ENCODE measurements at places on chromosomes 1 and 21. TPM values are rescaled to one million over a fixed set of nuclear protein-coding genes. Genes with fewer than 3 reads are reported as not detected.
A peak's percentile ranks its signal among the peaks of the same experiment; 100 is the strongest.

GRCh38 chr1:223631956-223632355 lies 33.5 kb downstream of the CAPN8 start:
- DNase-seq = no peak

- DNase-seq = no peak
Measured at GRCh38 chr21:44374601-44375280, 21.3 kb downstream of the TRPM2 start.

DNA sequence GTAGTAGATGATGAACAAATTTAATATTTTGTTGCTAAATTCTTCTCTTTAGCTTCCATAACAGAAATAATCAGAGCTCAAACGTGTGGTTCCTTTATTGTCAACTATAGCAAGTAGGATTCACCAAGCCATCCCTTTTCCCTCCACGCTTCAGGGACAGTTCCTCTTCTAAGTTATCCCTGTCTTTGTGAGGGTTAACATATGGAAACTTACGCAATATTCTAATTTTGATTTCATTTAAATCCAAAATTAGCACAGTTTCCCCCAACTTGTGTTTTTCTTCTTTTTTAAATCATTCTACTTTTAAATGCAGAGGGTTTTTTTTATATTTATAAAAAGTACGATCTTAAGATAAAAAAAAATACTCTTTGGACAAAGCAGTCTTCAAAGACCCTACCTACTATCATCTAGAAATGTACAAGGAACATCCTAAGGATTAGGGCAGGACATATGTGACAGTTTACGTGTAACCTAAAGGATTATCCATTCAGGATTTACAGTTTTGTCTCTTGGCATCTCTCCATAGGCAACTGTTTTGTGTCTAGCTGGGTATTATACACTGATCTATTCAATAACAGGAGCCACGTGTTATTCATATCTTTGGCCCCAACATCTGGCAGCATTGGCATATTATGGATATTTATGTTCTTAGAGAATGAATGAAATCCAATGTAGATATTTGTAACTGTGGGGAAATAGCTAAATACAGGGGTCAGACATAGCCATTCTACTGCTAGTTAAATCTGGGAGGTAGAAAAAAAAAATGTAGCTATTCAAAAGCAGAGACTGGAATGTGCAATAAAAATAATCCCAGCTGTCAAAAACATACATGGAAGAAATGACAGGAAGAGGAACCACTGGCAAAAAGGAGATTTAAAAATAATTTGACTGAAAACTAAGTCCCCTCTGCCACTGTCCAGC lies 272.9 kb downstream of the NEGR1 start:
- no peak for DNase-seq

DNA sequence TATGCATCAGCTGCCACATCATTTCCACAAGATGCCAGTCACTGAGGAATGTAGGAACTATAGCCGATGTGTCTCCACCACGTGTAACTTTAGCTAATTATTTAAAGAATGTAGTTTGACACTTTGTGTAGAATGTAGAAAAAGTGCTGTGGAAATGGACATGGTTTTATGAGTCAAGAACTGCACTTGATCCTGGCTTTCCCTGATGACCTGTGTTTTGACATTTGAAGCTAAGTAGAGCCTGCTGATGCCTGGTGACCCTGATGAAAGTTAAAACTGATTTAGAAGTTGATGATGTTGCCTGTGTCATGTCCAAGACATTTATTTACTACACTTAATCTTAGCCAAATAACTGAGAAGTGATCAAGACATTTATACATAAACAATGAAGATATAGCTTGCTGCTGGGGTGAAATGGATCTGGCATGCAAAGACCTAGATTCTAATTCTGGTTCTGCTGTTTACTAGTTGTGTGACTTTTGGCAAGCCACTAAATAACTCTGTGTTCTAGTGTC lies 4.4 kb upstream of the OSBPL9 start:
- DNase-seq = no peak

GRCh38 chr1:91730801-91731732 lies 154.9 kb downstream of the TGFBR3 start:
- DNase-seq = peak; percentile 75

DNA sequence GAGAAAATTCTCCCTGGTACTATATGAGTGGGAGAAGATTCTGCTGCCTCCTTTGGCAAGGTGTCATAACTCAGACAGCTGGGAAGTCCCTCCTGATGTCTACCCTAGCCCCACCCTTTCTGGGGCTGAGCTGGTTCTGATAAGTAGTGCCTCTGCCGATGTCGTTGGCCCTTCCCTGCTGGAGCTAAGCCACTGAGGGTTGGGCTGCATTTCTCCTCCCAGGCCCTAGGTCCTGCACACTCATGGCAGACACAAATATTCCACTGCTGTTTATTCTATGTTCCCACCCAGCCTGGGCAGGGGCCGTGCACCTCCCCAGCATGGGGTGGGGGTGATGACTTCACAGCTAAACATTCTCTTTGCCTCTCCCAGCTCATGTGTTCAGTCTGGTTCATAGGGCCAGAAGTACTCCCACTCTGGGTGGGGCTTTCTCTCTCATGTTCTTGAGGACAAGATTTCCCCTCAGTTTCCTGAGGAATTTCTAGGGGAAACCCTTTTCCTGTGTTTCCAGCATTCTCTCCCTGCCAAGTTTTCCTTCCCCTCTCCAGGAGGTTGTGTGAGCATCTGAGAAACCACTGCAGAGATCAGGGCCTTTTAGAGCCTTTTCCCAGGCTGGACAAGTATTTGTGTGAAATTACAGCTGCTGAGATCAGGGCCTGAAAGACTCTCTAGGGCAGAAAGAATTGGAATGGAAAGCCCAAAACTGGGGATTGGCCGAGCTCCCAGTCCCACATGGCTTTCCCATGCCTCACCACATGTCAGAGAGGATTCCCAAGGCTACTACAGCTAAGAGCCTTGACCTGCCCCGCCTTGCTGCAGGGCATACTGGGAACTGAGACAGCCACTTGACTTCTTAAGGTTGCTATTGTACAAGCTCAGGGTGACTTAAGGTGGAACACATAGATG lies 66.2 kb downstream of the ATP2B4 start:
- DNase-seq = peak; percentile 90

DNA sequence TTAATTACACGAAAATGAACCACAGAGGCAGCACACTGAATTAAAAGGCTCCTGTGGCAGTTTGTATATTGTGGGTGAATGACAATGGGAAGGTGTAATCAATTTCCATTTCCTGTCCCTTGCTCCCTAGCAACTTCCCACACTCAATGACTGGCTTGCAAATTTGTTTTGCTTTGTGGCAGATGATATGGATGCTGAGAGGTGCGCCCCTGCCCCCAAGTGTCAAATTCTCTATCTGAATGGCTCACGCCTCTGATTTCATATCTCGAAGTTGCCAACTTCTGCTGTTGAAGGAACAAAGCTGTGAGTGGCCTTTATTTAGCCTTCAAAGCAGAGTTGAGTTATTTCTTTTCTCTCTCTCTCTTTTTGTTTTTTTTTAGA lies 86.0 kb downstream of the FOXD2 start:
- DNase-seq = no peak

Gene GPR25
- not detected for total RNA-seq

Gene PPIH
- total RNA-seq = 18.3 TPM

Data from cardiac septum (tissue), 1 donor.